T-cell (primary cell): ENCODE measurements at places on chromosomes 2 and 18. TPM values are rescaled to one million over a fixed set of nuclear protein-coding genes. Genes with fewer than 3 reads are reported as not detected.
A peak's percentile ranks its signal among the peaks of the same experiment; 100 is the strongest.

- H3K36me3 ChIP-seq, result no peaks in the 10 kb centered on the region
- H3K27ac ChIP-seq, result peak overlapping the region; percentile 82
- peaks cover 20% of the 10 kb centered on the region for H3K4me1 ChIP-seq
- no peaks in the 10 kb centered on the region for H3K27me3 ChIP-seq
Measured at GRCh38 chr18:50879302-50880118, 592 bp downstream of the ME2 start.

METTL21A gene
- 23.1 TPM for total RNA-seq

GRCh38 chr18:77207540-77207939 lies 42.1 kb upstream of the GALR1 start:
- peak; percentile 49 for DNase-seq
- no peak overlapping the region for H3K4me3 ChIP-seq
- peaks cover 2% of the 10 kb centered on the region for H3K27me3 ChIP-seq
- H3K4me1 ChIP-seq, result peaks cover 36% of the 10 kb centered on the region
- no peak overlapping the region for H3K27ac ChIP-seq

B4GALT6 gene
- total RNA-seq, result 1.2 TPM

MDH1 gene
- total RNA-seq, result 90.6 TPM

- no peak for DNase-seq
- H3K27ac ChIP-seq, result peak overlapping the region; percentile 91
- peaks cover 30% of the 10 kb centered on the region for H3K36me3 ChIP-seq
- no peaks in the 10 kb centered on the region for H3K27me3 ChIP-seq
- peaks cover 10% of the 10 kb centered on the region for H3K4me1 ChIP-seq
Measured at GRCh38 chr2:178449700-178450523, 1.1 kb downstream of the PRKRA start.

KLHL41 gene
- not detected for total RNA-seq

DNA sequence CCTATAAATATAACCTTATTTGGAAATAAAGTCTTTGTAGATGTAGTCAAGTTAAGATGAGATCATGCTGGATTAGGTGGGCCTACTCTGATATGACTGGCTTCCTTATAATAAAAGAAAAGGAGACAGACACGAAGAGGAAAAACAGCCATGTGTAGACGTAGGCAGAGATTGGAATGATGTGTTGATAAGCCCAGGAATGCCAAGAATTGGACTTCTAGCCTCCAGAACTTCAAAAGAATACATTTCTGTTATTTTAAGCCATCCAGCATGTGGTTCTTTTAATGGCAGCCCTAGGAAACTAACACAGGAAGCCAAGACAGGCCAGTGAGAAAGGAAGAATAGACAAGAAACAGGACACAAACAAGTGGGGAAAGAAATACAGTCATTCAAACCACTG lies 68.6 kb downstream of the NYAP2 start:
- H3K27me3 ChIP-seq, result no peaks in the 10 kb centered on the region
- no peak overlapping the region for H3K4me3 ChIP-seq
- H3K4me1 ChIP-seq, result no peaks in the 10 kb centered on the region
- H3K27ac ChIP-seq, result no peak overlapping the region

IL36B gene
- not detected for total RNA-seq

SP140 gene
- 57.8 TPM for total RNA-seq

DNA sequence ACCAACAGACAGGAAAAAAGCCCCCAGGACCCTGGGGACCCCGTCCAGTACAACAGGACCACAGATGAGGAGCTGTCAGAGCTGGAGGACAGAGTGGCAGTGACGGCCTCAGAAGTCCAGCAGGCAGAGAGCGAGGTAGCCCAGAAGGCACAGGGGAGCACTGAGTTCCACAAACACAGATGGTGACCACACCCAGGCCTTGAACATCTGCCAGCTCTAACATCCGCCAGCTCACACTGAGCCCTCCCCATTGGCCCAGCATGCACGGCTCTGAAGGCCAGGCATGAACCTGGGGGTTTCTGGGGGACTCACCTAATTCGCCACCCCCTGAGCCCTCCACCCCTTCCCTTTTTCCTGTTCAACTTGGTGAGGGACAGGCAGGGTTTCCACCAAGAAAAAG lies 25.6 kb upstream of the PRLH start:
- no peak overlapping the region for H3K4me3 ChIP-seq
- H3K4me1 ChIP-seq, result no peaks in the 10 kb centered on the region
- no peaks in the 10 kb centered on the region for H3K27me3 ChIP-seq
- DNase-seq, result no peak
- no peak overlapping the region for H3K27ac ChIP-seq

DNA sequence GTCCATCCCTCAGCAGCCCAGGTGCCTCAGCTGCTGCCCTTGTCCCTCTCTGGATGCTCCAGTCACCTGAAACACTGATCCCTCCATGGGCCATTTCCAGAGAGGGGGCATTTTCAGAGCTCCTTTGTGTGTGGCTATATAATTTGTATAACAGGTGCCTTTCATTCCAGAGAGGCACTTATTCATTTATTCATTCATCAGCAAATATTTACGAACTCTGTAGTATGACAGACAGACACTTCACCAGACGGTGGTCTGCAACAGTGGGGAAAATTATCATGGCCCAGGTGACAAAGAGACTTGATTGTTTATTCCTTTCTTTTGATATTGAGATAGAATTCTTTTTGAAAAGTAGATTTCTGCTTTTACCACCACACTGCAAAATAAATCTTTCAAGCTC lies 361.7 kb downstream of the TMEM182 start:
- no peak overlapping the region for H3K27ac ChIP-seq
- no peak for DNase-seq
- no peaks in the 10 kb centered on the region for H3K27me3 ChIP-seq
- H3K4me3 ChIP-seq, result no peak overlapping the region
- no peaks in the 10 kb centered on the region for H3K4me1 ChIP-seq
- no peaks in the 10 kb centered on the region for H3K36me3 ChIP-seq

FAM237A gene
- total RNA-seq, result not detected

DNA sequence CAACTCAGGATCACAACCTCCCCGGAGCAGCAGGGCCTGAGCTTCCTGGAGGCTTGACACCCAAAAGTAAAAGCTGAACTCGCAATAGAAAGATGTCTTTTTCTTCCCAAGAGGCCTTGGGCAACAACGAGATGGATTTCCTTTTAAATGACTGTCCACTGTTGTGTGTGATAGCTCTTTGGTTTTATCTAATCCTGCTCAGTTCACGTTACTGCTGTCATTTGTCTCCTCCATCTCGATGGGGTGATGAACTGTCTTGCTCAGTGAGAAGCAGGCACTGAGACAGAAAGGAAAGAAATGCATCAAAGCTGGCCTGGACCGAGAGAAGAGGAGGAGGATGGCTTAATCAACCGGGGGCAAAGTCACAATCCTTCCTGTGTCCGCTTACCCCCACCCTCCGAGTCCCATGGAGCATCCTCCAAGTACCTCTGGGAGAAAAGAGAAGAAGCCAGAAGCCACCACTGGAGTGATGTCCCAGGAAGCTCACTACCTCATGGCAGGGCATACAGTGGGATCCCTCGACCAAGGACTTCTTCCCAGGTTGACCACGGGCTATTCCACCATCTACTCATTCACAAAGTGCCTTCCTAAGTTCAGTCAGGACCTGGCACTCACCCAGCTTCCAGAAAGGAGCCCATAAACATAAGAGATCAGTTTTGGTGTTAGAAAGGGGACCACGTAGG lies 68.5 kb downstream of the GALNT14 start:
- no peak overlapping the region for H3K27ac ChIP-seq
- H3K36me3 ChIP-seq, result no peaks in the 10 kb centered on the region
- no peaks in the 10 kb centered on the region for H3K4me1 ChIP-seq
- H3K4me3 ChIP-seq, result no peak overlapping the region
- H3K27me3 ChIP-seq, result no peaks in the 10 kb centered on the region
- no peak for DNase-seq

DNA sequence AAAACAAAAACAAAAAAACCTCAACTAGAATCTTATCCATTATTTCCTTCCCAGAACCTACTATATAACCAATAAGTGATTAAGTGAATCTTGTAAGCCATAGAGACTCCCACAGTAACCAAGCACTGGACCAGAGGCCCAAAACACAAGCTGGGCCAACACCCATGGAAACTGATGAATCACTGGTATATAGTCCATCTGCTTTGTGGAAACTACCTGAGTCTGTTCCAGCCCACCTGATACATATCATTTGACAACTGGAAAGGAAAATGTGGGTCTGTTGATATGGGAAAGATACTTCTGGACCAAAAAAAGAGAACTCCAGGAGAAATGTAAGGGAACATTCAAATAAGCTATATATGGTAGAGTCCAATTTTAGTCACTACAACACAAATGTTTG lies 252.8 kb downstream of the MREG start:
- H3K27ac ChIP-seq, result no peak overlapping the region
- peaks cover 2% of the 10 kb centered on the region for H3K27me3 ChIP-seq
- H3K4me3 ChIP-seq, result no peak overlapping the region
- H3K4me1 ChIP-seq, result no peaks in the 10 kb centered on the region
- no peaks in the 10 kb centered on the region for H3K36me3 ChIP-seq
- no peak for DNase-seq

GRCh38 chr18:39635966-39636365 lies 2070.4 kb upstream of the CELF4 start:
- no peaks in the 10 kb centered on the region for H3K27me3 ChIP-seq
- no peak overlapping the region for H3K27ac ChIP-seq
- H3K4me3 ChIP-seq, result no peak overlapping the region
- H3K4me1 ChIP-seq, result no peaks in the 10 kb centered on the region
- H3K36me3 ChIP-seq, result no peaks in the 10 kb centered on the region

DNA sequence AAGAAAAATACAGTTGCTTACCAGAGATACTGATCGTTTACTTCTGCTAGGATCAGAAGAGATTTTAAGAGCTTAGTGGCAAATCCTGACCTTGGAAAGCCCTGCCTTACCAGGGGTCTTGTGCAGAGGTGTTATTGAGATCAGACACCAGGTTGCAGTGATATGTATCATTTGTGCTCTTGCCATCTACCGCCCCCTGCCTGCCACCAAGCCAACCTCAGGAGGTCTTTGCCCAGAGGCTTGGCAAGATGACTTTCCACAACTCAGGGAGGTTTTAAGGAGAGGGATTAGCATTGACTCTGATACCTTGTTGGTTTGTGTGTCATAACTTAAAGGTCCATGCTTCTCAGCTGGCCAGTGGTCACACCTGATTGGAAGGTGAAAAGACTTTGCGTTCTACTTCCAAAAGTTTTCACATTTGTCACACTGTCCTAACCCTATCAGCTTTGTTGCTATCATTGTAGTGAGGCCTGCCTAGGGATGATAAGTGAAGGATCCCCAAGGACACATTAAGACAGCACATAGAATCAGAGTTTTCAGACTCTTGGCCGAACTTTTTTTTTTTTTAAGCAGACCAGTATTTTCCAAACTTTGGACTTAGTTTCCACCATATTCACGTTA lies 46.2 kb upstream of the MGAT5 start:
- DNase-seq, result peak; percentile 50
- H3K4me1 ChIP-seq, result peaks cover 25% of the 10 kb centered on the region
- H3K27me3 ChIP-seq, result no peaks in the 10 kb centered on the region

DNA sequence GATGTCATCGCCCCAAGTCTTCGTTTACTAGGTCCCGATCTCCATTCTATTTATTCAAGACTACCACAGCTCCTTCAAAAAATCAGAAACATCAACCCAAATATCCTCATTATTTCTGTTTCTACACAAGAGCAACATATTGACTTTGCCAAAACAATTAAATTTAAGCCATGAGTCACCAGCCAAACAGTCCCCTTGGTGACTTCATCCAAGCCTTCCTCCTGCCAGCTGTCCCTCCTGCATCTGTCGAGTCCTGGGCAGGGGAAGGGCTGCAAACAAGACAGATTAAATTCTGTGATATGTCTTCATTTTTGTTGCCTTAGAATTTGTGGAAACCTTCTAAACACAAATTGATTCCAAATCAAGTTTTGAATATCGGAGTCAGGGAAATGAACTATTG lies 110.3 kb downstream of the SP3 start:
- peaks cover 13% of the 10 kb centered on the region for H3K27me3 ChIP-seq
- no peaks in the 10 kb centered on the region for H3K4me1 ChIP-seq
- no peak overlapping the region for H3K4me3 ChIP-seq
- DNase-seq, result no peak
- no peaks in the 10 kb centered on the region for H3K36me3 ChIP-seq

TEKT4 gene
- total RNA-seq, result not detected

- H3K36me3 ChIP-seq, result no peaks in the 10 kb centered on the region
- H3K27me3 ChIP-seq, result no peaks in the 10 kb centered on the region
- H3K27ac ChIP-seq, result no peak overlapping the region
- peak; percentile 12 for DNase-seq
- H3K4me3 ChIP-seq, result no peak overlapping the region
Measured at GRCh38 chr2:103132536-103133217, 370.8 kb downstream of the TMEM182 start.

GRCh38 chr18:22455425-22456115 lies 37.9 kb upstream of the CTAGE1 start:
- H3K36me3 ChIP-seq, result no peaks in the 10 kb centered on the region
- DNase-seq, result no peak
- H3K27me3 ChIP-seq, result peaks cover 8% of the 10 kb centered on the region
- no peak overlapping the region for H3K27ac ChIP-seq
- no peaks in the 10 kb centered on the region for H3K4me1 ChIP-seq

EMILIN1 gene
- total RNA-seq, result 0.37 TPM

CDK15 gene
- total RNA-seq, result not detected

SERPINB3 gene
- not detected for total RNA-seq

DNA sequence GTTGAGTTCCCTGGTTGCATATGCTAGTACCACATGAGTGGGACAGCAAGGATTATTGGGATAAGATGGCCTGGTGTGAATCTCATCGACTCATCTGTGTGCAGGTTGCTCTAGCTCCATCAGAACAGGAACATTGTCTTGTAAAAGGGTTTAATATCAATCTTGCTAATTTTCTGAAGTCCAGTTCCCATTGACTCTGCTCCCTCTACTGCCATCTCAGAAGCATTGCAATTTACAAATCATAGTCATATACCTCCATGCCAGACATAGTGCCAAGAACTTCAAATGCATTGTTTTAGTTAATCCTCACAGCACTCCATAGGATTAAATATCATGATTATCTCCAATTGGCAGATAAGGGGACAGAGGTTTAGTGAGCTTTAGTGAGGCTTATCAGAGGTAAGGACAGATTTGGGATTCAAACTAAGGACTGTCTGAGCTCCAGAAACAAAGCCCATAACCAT lies 4.8 kb upstream of the STAT4 start:
- DNase-seq, result no peak
- H3K27ac ChIP-seq, result no peak overlapping the region
- no peak overlapping the region for H3K4me3 ChIP-seq
- no peaks in the 10 kb centered on the region for H3K36me3 ChIP-seq
- peaks cover 3% of the 10 kb centered on the region for H3K4me1 ChIP-seq

- peak within 1 kb of the TSS; percentile 88 for H3K4me3 ChIP-seq
- peak within 1 kb of the TSS; percentile 84 for H3K27ac ChIP-seq
- DNase-seq, result peak; percentile 78
- H3K27me3 ChIP-seq, result no peaks in the 10 kb centered on the region
Measured at GRCh38 chr2:159904127-159904958, 106.3 kb upstream of the CD302 start.

GRCh38 chr2:178811901-178812300 lies 4.7 kb upstream of the TTN start:
- no peaks in the 10 kb centered on the region for H3K27me3 ChIP-seq
- no peaks in the 10 kb centered on the region for H3K4me1 ChIP-seq
- no peak for DNase-seq
- H3K27ac ChIP-seq, result no peak overlapping the region
- no peak overlapping the region for H3K4me3 ChIP-seq

G6PC2 gene
- total RNA-seq, result not detected
